ENCODE measurements at places on chromosomes 2 and 18.
A peak's percentile ranks its signal among the peaks of the same experiment; 100 is the strongest.

DNA sequence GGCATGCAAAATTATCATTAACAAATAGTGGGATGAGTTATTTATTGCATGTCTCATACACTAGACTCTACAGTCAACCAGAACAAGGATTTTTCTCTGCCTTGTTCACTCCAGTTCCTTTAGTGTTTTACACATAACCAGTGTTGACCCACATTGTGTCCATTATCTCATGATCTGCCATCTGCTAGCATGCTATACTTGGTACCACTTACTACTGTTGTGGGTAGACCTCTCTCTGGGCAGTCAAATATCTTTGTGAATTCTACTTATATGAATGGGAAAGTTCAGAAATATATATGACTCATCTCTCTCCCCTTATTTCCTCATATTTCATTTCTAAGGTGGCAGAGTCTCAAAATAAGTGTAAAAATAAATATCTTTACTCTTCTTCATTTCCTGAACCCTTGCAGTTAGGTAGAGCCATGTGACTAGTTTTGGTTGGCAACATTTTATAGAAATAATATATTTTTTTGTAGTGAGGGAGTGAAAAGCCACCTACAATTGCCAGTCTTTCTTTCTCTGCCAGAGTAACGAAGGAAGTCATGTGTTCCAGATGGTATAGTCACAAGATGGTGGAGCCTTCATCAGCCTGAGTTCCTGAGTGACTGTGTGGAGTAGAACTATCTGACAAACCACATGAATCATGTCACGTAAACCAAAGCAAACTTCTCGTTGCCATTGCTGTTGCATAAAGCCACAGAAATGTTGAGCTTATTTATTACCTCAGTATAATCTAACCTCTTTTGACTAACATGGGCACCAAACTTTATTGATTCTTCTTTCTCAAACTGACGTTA lies 704.0 kb downstream of the RNF144A start:
- DNase-seq, result no peak

DNA sequence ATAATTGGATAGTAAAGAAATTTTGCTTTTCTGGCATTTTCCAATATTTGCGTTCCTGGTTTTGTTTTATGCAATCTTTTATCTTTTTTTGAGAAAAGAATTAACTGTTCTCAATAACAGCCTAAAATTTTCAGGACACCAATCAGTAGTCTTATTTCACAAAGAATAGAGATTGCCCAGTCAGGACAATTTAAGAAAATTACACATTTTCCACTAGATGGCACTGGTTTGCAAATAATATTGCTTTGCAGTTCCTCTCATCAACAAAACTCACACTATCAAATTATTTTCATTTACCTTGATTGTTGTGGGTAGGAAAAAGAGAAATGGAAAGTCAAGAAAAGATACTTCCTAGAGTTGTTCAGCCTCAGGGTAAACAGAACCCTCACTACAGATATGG lies 2.4 kb upstream of the RBM45 start:
- DNase-seq, result peak; percentile 12

GRCh38 chr2:181036445-181036844 lies 56.0 kb downstream of the UBE2E3 start:
- no peak for DNase-seq

DNA sequence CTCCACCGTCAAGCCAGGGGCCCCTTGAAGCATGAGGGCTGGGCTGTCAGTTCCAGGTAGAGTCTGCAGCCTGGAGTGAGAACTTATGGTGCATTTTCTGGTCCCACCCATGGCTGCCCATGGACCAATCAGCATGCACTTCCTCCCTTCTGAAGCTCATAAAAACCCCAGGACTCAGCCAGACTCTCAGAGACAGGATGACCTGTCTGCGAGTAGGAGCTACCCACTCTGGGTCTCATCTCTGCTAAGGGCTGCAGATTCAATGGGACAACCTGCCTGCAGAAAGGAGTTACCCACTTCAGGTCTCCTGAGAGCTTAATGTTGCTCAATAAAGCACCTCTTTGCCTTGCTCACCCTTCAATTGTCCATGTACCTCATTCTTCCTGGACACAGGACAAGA lies 9.4 kb upstream of the DUSP19 start:
- DNase-seq, result no peak

GRCh38 chr2:43033466-43034241 lies 192.8 kb downstream of the ZFP36L2 start:
- DNase-seq, result no peak

Data from foreskin fibroblast (primary cell).